ENCODE measurements at places on chromosomes 1 and 21.

DNA sequence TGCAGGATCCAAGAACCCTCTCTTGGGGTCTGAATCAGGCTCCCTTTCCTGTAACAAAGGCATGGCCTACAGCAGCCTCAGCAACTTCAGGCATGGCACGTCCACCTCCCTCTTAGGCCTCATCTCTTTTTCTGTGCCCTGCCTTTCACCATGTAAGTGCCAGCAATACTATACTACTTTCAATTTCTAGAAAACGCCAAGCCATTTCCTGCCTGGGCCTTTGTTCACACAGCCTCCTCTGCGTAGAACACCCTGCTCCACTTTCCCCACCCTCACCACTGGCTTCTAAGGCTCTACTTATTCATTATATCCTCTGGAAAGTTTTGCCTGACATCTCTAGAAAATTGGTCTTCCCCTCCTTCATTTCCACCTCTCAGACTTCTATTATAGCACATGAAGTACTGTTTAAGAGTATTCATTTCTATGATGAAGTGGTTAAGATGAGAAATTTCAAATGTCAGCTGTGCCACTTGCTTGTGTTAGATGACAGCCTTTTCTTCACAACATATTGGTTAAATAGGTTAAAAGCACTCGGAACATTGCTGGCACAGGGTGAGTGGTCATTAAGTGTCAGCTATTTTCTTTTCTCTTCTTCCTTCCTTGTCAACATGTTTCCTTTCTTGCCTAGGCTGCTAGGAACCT is 41.6 kb upstream of the VWA5B1 start:
- DNase-seq, result peak; percentile 20

- DNase-seq, result no peak
These were observed 18.9 kb downstream of the CAPN2 start for GRCh38 chr1:223731133-223731770.

GRCh38 chr1:113917400-113918082 is 11.6 kb upstream of the HIPK1 start:
- no peak for DNase-seq

DNA sequence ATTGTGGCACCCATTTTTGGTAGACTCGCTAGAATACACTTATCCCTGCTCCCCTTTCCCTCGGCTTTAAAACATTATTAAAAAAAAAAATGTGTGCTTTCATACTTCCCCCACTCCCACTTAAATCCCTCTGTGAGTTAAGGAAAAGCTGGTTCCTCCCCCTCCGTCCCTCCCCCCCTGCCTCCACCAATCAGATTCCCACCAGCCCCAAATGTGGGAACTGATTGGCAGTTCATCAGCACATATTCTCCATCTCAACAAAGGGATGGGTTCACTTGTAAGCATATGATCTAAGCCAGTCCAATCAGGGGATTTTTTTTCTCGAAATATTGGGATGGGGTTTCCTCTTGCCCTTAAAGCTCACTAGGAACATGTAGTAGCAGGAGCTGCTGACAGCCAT is 10.8 kb upstream of the FYB2 start:
- no peak for DNase-seq

- no peak for DNase-seq
These were observed 59.7 kb upstream of the CLDN14 start for GRCh38 chr21:36539434-36540150.

Measured in CD4-positive, alpha-beta T cell treated with Interleukin-15 for 4 hours (primary cell).